ENCODE measurements at places on chromosomes 1 and 21.

- DNase-seq, result no peak
These were observed 355.7 kb upstream of the TMPRSS15 start for GRCh38 chr21:18759267-18759666.

- DNase-seq, result no peak
These were observed 26.6 kb upstream of the COL18A1 start for GRCh38 chr21:45378258-45378966.

- no peak for DNase-seq
These were observed 18.5 kb downstream of the ATP5PO start for GRCh38 chr21:33897098-33897497.

- DNase-seq, result no peak
These were observed 248.2 kb upstream of the SGIP1 start for GRCh38 chr1:66285618-66286270.

DNA sequence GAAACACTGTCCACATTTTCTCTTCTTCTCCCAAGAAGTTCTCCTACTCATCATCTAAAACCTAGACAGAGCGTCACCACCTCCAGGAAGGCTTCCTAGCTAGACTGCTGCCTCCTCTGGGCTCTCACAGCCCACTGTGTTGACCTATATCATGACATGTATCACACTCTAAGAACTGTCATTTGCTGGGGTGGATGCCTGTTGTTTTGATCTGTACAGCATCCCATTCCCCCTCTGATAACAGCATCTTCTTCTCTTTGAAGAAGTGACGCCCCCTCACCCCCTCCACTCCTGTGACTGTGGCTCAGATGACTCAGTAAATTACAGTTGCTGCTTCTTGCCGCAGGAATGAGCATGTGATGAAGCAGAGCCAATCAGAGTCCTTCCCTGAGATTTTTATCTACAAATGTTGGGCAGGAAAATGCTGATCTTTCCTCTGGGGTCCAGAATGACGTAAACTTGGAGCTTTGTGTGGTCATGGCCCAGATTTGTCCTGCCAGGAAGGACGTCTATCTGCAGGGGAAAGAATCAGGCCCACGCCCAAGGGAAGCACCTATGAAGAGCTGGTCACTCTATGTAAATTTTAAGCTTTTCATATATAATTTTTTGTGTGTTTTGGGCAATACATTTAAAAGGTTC lies 28.0 kb upstream of the FOXO6 start:
- no peak for DNase-seq
